ENCODE measurements at places on chromosomes 11 and 22. TPM values are rescaled to one million over a fixed set of nuclear protein-coding genes. Genes with fewer than 3 reads are reported as not detected.

OMP gene
- 0.79 TPM for total RNA-seq

RTCB gene
- 49.4 TPM for total RNA-seq

GLB1L2 gene
- total RNA-seq = 3.6 TPM

CDC45 gene
- 2.7 TPM for total RNA-seq

ZDHHC5 gene
- 60.7 TPM for total RNA-seq

PAMR1 gene
- not detected for total RNA-seq

DNA sequence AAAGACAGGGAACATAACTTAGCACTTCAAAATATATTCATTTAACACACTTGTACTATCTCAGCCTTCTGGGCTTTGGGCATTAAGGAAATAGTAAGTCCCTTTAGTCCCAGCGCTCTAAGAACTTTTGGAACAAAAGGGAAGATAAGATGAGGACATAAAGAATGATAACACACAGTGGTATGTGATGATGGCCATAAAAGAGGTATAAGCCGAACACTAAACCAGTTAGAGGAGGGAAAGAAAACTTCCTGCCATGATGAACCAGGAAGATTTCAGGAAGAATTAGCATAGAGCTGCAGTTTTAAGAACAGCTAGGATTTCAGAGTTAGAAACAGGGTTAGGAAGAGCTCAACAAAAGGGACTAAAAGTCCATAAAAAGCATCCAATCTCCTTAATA, 11.8 kb downstream of the SYTL2 start:
- DNase-seq = no peak

- DNase-seq = no peak
These were observed 101.2 kb upstream of the HSD17B12 start for GRCh38 chr11:43579171-43579918.

DNA sequence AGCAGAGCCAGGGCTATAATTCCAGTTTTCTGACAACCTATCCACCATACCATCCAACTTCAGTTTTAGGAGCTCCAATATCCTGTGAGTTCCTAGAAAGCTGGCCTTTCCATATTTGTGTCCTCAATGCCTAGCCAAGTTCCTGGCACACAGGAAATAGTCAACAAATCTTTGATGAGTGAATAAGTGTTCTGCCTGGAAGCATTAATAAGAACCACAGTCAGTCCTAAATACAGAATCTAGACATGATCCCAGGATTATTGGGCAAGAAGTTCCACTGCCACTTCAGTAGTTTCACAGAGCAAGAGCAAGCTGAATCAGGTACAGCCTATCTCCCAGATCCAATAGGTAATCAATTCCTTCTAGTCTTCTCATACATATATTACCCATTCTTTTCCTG, 942.0 kb downstream of the DLG2 start:
- no peak for DNase-seq

DNA sequence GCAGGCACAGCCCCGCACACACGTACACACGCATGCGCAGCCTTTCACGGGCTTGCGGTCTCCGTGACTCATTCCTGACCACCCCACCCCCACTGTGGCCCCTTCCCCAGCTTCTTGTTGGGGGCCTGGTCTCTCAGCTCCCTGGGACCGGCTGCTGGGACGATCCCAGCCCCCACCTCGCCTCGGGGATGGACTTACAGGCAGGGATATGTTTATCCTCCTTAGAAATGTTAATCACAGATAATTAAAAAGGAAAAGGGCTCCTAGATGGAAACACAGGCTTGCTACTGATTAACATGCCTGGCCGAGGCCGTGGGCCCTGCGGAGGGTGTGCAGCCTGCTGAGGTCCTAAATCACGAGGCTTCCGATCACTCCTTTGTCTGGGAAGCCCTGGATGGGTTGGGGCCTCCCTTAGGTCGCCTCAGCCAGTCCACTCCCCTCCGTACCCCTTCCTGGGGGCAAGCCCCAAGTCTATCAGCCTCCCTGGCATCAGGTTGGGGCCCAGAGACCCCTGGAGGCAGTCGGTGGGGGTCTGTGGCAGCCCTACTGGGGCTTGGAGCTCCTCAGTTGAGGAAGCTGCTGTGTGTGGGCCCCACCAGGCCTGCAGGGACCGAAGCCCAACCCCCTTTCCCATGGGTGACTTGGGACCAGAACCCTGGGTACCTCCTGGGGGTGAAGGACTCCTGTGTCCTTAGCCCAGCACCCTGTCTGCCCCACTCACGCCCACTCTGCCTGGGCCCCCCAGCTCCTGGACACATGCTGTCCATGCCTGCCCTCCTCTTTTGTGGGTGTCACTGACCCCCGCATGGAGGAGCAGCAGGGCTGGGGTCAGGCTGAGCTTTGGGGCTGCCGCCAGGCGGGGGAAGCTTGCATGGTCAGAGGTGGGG, 20.6 kb downstream of the TSPAN4 start:
- DNase-seq = no peak

DNA sequence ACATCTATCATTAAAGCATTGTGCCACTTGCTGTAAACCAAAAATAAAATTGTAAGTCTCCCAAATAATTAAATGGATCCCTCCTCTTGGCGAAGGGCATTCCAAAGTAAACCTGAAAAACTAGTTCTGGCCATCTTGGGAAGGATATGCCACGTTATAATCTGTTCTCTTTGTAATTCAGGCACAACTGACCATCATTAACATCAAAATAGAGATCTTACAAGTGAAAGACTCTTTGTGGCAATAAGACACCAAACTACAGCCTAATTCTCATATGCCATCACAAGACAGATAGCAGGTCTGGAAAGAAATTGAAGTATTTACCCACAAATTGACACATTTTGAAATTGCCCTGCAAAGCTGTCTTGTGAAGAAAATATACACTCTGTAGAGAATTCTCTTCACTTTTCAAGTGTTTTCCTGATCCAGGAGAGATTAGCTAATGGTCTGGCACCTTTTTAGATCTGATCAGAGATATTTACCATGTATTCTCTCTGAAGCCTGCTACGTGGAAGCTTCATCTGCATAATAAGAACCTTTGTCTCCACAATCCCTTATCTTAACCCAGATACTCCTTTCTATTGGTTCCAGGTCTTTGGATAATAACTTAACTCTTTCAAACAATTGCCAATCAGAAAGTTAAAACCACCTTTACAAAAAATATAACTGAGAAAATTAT, 630.4 kb upstream of the CCDC179 start:
- DNase-seq = no peak

- DNase-seq = no peak
These were observed 505.4 kb downstream of the MN1 start for GRCh38 chr22:27296091-27296675.

DNA sequence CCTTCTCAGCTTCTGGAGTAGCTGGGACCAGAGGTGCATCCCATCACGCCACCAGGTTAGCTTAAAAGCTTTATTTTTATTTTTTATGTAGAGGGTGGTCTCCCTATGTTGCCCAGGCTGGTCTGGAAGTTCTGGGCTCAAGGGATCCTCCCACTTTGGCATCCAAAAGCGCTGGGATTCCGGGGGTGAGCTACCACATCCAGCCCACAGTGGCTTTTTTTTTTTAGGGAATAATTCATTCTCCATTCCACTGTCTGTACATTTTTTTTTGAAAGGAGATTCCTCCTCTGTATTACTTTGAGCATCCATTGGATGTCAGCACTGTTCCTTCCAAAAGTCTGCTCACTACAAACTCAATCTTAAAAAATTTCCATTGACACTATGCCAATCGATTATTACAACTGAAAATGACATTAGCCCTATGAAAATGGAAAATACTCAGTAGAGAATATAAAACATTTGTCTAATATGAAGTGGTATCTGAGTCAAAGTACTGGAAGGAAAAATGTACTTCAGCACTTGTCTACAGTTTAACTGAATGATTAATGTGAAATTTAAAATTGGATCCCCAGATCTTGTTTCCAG, 1.3 kb upstream of the LPXN start:
- DNase-seq = no peak

GRCh38 chr11:44010789-44011251, 37.0 kb upstream of the ACCSL start:
- DNase-seq = no peak

DNA sequence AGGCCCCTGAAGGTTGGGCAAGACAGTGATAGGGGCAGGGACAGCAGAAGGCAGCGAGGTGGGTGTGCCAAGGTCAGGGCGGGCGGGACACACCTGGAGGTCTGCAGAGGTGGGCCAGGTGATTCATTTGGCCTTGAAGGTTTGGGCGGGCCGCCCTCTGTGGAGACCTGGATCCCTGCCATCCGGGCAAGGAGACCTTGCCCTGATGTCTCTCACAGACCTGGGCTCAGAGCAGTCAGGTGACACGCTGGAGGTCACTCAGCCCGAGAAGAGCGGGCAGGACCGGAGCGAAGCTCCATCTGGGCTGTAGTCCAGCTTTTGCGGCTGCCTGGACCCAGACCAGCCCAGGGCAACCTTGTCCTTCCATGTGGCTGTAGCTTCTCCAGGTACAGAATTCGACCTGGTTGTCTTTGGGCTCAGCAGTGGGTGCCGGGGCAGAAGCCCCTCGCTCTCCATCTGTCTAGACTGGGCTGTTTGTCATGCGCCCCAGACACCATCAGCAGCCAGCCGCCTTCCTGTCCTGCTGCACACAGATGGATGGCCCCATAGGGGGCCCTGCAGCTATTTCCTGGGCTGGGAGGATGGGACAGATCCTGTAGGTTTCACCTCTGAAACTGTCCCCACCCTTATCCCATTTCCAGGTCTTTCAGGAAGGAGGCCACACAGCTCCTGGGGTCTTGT, 3.1 kb downstream of the MRGPRG start:
- DNase-seq = no peak

GRCh38 chr11:7964261-7964660, 986 bp downstream of the NLRP10 start:
- no peak for DNase-seq

DNA sequence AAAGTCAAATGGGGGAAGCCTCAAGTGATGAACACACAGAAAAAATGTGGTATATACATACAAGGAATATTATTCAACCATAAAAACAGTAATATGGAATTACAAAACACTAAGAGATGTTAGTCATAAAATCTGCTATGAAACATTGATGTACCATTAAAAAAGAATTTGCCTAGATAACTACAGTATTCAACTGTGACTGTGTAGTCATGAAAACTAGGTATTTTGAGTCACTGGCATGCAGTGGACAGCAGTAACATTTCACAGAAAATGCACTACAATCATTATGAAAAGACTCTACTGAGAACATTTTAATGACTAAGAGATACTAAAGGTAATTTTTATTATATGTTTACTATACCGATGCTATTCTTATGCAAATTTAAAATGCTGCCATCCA, 11.7 kb downstream of the ZNF195 start:
- no peak for DNase-seq

- DNase-seq = no peak
These were observed 4.9 kb downstream of the NOL12 start for GRCh38 chr22:37690901-37691504.

DNA sequence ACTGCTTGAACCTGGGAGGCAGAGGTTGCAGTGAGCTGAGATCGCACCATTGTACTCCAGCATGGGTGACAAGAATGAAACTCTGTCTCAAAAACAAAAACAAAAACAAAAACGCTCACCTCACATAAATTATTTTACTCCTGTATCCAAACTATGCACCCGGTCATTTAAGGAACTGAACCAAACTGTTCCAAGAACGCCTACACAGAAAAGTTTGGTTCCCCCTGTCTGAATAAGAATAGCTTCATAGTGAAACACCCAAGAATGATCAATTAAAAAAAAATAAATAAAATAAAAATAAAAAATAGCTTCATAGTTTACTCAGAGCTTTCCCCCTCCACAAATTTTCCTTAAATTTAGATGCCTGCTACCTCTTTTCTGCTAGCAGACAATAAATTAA, 13.7 kb downstream of the NUP98 start:
- DNase-seq = no peak

DNA sequence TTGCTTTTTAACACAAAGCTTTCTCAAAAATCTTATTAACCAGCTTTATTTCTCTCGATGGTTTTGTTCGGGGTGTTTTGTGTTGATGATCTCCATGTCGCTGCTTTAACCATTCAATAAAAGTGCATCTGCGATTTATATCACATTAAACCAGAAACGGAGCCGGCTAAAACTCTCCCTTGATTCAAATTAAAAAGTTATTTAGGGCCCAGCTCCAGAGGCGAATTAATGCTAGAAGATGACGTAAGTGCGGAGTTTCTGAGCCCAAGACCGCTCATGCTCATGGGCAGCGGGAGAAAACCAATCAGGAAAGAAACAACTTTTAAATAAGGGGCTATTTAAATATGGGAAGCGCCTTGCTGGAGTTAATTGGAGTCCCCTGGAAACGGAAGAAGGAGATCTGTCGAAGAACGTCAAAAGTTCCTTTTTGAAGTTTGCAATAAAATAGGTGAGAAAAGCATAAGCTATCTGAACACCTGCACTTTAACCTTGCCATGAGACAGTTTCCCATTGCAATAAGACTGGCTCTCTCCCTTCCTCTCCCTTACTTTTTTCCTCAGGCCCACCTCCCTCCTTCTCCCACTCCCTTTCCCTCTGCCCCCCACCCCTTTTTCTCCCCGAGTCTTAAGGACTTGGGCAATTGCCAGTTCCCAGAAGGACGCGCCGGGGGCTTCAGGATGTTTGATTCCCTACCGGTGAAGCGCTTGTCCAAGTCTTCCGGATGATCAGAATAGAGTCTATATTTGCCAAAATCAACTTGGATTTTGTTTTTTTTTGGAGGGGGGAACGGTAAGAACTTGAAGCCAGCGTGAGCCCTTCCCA, 1.9 kb upstream of the DBX1 start:
- no peak for DNase-seq

- DNase-seq = no peak
These were observed 61.9 kb downstream of the TSPAN18 start for GRCh38 chr11:44788536-44789261.

DNA sequence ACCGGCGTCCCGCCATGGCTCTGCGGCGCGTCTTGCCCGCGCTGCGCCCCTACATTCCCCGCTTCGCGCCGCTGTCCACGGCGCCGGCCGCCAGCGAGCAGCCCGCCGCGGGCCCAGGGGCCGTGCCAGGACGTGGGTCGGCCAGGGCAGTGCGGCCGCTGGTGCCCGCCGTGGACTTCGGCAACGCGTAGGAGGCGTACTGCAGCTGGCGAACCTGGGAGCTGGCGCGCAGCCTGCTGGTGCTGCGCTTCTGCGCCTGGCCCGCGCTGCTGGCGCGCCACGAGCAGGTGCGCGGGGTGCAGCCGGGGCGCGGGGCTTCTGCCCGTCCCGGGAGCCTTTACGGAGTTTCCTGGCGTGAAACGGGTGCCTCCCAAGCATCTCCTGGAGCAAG, 20.1 kb downstream of the DGCR6L start:
- no peak for DNase-seq

- no peak for DNase-seq
These were observed 698.4 kb downstream of the TBC1D22A start for GRCh38 chr22:47460861-47461260.

DNA sequence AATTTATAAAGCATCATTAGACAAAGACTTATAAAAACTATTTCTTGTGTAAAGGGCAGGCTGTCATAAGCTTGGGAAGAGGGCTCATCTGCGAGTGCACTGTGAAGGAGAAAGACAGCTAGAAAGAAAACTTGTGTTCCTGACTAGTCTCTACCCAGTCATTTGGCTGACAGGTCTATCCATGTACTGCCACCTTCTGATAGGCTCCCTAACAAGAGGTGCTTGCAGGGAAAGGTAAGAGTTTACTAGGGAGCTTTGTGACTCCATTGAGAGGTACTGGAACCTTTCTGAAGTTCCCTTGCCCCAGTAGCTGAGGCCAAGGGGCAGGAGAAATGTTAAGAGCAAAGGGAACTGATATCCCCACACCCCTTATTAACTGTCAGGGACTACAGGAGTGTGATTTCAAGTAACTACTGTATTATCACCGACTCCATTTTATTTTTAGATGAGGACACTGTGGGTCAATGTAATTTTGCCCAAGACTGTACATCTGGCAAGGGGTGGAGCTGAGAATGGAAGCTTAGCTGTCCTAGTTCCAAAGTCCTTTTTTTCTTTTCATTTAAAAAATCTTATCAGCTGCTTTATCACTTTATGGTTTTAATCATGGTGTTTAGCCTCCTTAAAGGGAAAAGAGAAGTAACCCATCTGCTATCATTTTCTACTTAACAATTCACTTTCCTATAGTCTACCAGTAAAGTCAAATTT, 129.4 kb downstream of the ARHGAP20 start:
- DNase-seq = no peak
